A549 treated with AZD2906 at 1 μM for 4 hours (cell line): ENCODE measurements at places on chromosomes 2 and 18. TPM values are rescaled to one million over a fixed set of nuclear protein-coding genes. Genes with fewer than 3 reads are reported as not detected.

Gene GPD2
- 15.3 to 39.0 TPM (median 21.6 TPM) in 5 replicates for total RNA-seq

Gene GRHL1
- 0.93 to 1.3 TPM (median 1.1 TPM) in 5 replicates for total RNA-seq

Gene GAREM1
- total RNA-seq: 5.1 to 5.8 TPM (median 5.5 TPM) in 5 replicates

Gene FIGN
- 1.7 to 2.3 TPM (median 2.1 TPM) in 5 replicates for total RNA-seq

Gene TEX44
- total RNA-seq: not detected in 5 replicates

Gene CMPK2
- 0.34 to 1.4 TPM (median 0.46 TPM) in 5 replicates for total RNA-seq

Gene WNT10A
- 0.06 to 0.11 TPM (median 0.09 TPM) in 4 of 5 replicates, not detected in the other for total RNA-seq

Gene LRRC30
- total RNA-seq: not detected in 5 replicates

Gene TLX2
- total RNA-seq: 0.24 to 0.37 TPM (median 0.30 TPM) in 5 replicates

Gene CYP26B1
- 13.4 to 16.1 TPM (median 15.2 TPM) in 5 replicates for total RNA-seq

Gene CRYBA2
- total RNA-seq: 0.10 to 0.25 TPM in 2 of 5 replicates, not detected in the others

Gene MRPS9
- 28.2 to 33.8 TPM (median 28.6 TPM) in 5 replicates for total RNA-seq

Gene TDRD15
- total RNA-seq: not detected in 5 replicates

Gene MATN3
- 10.9 to 19.1 TPM (median 16.2 TPM) in 5 replicates for total RNA-seq

Gene GPR45
- 0.06 TPM in 1 of 5 replicates, not detected in the others for total RNA-seq

Gene CDH19
- 0.56 to 1.0 TPM (median 0.73 TPM) in 5 replicates for total RNA-seq

Gene SANBR
- total RNA-seq: 10.9 to 14.9 TPM (median 12.2 TPM) in 5 replicates

Gene EPHA4
- total RNA-seq: 0.58 to 0.95 TPM (median 0.77 TPM) in 5 replicates

Gene CCDC150
- 3.9 to 4.5 TPM (median 4.1 TPM) in 5 replicates for total RNA-seq

Gene PLCL1
- 0.02 TPM in 1 of 5 replicates, not detected in the others for total RNA-seq

Gene SLC8A1
- total RNA-seq: 0.20 to 0.40 TPM (median 0.30 TPM) in 5 replicates

Gene RUFY4
- total RNA-seq: 0.08 TPM in 1 of 5 replicates, not detected in the others

Gene AQP12B
- not detected in 5 replicates for total RNA-seq

Gene ARHGAP28
- total RNA-seq: 0.09 to 0.17 TPM (median 0.13 TPM) in 4 of 5 replicates, not detected in the other

Gene FTCDNL1
- 1.9 to 3.0 TPM (median 2.6 TPM) in 5 replicates for total RNA-seq

Gene PKDCC
- 20.4 to 26.2 TPM (median 22.4 TPM) in 5 replicates for total RNA-seq

Gene STEAP3
- 44.8 to 53.7 TPM (median 48.2 TPM) in 5 replicates for total RNA-seq

Gene MYL12A
- 283 to 348 TPM (median 319 TPM) in 5 replicates for total RNA-seq

Gene REEP1
- total RNA-seq: 0.92 to 1.1 TPM (median 1.0 TPM) in 5 replicates

Gene NAB1
- total RNA-seq: 26.8 to 45.3 TPM (median 35.2 TPM) in 5 replicates

Gene LINC00305
- total RNA-seq: not detected in 5 replicates

Gene OTOS
- total RNA-seq: 0.20 TPM in 1 of 5 replicates, not detected in the others

Gene UGT1A3
- total RNA-seq: 0.05 to 0.09 TPM (median 0.07 TPM) in 4 of 5 replicates, not detected in the other

Gene CHCHD5
- total RNA-seq: 62.2 to 72.2 TPM (median 65.5 TPM) in 5 replicates
